AG10803 (cell line): ENCODE measurements at places on chromosomes 4 and X.

DNA sequence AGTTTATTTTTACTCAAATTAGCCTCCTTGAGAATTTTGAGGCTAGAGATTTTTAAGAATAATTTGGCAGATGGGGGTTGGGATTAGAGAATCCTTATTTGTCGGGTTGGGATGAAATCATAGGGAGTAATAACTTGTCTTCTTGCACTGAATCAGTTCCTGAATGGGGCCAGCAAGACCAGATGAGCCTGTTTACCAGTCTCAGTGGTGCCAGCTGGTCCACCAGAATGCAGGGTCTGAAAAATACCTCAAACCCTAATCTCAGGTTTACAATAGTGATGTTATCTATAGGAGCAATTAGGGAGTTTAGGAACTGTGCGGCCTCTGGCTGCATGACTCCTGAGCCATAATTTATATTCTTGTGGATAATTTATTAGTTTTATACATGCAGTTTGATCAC is 705.9 kb upstream of the AGA start:
- no peak for DNase-seq

DNA sequence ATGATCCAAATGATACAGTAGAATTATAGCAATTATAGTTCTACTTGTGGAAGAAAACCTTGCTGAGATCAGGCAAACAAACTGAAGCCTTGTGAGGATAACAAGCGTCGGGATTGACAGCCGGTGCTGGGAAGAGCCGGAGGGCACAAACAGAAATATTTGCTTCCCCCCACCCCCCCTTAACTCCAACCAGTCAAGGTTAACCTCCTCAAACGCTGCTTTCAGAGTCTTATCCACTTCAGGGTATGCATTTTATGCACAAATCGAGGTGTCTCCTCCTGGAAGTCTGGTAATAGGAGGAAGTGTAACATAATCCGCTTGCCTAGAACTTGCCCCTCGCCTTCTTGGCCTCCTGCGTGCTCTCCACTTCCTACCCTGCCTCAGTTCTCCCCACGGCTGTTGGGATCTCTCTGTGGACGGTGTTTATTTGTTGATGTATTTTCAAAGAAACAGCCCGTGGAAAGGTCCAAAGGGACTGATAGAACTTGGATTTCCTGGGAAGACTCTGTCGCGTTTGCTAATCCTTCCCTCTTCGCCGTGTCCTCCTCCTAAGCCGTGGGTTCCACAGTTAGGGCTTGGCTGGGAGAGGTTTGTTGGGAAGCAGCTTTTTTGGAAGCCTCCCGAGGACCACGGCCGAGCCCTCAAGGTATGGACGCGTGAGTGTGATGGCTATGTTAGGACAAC is 4.1 kb upstream of the ARX start:
- no peak for DNase-seq

DNA sequence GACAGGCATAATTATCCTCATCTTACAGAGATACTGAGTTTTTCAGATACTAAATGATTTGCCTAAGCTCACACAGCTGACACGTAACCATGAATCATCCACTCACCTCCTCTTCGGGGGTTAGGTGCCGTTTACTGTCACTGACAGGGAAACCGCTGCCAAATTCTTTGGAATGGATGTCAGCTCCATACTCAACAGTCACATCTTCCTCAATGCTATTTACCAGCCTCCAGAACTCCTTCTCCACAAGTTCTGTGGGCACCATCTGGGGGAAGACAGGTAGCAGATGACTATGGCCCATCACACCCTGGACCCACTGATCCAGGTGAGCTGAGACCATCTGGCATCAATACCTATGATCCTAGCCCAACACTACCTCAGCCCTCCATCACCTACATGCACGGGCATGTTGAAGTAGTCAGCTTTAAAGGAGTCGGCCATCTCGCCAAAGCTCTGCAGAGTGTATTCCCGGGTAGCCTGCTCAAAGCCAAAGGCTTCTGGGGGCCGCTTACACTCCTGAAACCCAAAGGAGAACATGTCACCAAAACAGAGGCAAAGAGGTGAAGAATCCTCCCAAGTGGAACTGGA is 13.5 kb downstream of the KDM5C start:
- DNase-seq, result no peak

- DNase-seq, result no peak
Observed at GRCh38 chrX:69307756-69308155, 142.5 kb upstream of the PJA1 start.

- no peak for DNase-seq
Observed at GRCh38 chr4:86243750-86244149, 116.1 kb downstream of the MAPK10 start.

DNA sequence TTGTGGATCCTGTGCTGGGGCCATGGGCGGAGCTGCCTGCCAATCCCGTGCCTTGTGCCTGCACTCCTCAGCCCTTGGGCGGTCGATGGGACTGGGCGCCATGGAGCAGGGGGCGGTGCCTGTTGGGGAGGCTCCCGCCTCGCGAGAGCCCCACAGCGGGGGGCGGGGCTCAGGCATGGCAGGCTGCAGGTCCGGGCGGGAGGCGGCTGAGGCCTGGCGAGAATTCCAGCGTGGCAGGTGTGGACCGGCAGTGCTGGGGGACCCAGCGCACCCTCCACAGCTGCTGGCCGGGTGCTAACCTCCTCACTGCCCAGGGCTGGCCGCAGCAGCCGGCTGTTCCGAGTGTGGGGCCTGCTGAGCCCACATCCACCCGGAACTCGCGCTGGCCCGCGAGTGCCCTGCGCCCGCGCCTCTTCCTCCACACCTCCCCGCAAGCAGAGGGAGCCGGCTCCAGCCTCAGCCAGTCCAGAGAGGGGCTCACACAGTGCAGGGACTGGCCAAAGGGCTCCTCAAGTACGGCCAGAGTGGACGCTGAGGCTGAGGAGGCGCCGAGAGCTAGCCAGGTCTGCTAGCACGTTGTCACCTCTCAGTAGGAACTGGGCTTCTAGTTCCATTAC is 85.9 kb downstream of the GBA3 start:
- DNase-seq, result no peak

- no peak for DNase-seq
Observed at GRCh38 chr4:132297346-132297745, 851.7 kb upstream of the PCDH10 start.

GRCh38 chr4:142316025-142316424 is 530.1 kb downstream of the INPP4B start:
- DNase-seq, result no peak

DNA sequence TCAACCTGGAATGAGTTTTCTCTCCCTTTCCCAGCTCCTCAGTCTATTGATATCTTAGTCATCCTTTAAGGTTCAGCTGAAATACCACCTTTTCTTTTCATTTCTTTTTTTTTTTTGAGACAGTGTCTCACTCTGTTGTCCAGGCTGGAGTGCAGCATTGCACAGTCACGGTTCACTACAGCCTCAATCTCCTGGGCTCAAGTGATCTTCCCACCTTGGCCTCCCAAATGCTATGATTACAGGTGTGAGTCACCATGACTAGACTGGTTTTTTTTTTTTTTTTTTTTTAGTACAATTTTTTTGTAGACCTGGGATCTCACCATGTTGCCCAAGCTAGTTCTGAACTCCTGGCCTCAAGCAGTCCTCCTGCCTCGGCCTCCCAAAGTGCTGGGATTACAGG is 28.9 kb downstream of the AFF1 start:
- no peak for DNase-seq

DNA sequence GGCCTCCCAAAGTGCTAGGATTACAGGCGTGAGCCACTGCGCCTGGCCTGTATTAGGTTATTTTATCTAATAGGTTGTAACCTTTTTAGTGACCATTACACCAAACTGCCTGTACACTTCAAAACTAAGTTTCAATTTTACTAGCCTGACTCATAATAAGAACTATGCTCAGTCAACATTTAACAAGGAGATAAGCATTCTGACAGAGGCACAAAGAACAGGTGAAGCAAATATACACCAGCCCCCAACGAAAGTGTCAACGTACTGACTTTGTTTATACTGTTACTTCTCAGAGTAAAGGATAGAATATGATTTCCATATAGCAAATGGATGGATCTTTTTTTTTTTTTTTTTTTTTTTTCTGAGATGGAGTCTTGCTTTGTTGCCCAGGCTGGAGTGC is 62.8 kb downstream of the SHISA3 start:
- DNase-seq, result no peak

DNA sequence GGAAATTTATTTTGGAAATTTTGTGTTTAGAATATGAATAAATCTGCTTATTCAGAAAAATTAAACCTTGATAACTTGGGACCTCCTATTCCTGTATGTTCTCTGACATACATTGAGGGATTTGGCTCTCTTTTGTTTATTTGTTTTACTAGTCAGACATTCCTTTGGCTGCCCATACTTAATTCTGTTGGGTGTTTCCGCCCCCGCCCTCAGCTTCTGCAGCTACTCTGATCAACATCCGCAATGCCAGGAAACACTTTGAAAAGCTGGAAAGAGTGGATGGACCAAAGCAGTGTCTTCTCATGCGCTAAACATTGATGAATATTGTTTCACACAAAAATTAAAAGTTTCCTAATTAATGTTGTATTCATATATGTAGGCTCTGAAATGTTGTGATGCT is 40.5 kb downstream of the RRAGB start:
- no peak for DNase-seq

GRCh38 chrX:132909643-132910042 is 48.8 kb downstream of the HS6ST2 start:
- DNase-seq, result peak; percentile 29

DNA sequence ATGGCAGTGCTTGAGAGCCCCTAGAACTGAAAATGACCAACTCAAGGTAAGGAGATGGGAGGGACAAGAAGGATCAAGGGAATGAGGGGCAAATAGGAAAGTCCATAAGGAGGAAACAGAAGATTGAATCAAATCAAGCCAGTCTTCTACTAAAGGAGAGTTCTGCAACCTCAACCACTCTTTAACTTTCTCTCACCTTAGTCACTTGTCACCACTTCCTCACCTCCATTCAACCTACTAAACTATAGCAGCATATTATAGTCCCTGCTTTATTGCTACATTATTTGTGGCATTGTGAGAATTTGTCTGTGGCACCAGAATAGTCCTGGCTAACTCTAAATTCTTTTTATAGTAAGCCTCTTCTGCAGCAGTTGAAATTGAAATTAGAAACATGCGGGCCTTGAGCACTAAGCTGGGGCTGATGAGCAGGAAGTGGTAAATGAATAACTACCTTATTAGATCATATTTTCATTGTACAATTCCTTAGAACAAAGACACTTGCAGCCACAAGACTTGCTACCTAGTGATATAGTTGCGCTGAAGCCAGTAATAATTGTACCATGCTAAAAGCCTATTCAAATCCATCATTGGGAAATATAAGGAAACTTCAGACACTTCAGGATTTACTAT is 336.9 kb downstream of the ZNF674 start:
- DNase-seq, result peak; percentile 75

DNA sequence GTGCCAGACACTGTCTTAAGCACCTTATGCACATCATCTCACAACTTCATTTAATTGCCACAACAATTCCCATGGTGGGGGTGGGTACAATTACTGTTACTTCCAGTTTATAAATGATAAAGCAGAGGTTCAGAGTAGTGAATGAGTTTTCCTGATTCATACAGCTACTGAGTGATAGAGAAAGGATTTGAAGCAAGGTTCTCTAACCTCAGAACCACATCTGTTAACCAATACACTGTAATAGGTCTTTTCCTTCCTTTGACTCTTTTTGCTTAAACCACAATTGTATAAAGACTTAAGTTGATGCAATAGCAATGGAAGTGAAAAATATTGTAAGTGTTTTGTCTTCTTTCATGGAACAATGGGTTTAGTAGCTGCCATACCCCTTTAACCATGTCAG is 43.5 kb upstream of the PAK3 start:
- DNase-seq, result no peak

GRCh38 chr4:99252746-99253145 is 33.7 kb upstream of the ADH6 start:
- no peak for DNase-seq

GRCh38 chrX:51608126-51608525 is 10.6 kb downstream of the CENPVL3 start:
- peak; percentile 35 for DNase-seq

- no peak for DNase-seq
Observed at GRCh38 chrX:105821471-105822121, 743 bp upstream of the NRK start.

DNA sequence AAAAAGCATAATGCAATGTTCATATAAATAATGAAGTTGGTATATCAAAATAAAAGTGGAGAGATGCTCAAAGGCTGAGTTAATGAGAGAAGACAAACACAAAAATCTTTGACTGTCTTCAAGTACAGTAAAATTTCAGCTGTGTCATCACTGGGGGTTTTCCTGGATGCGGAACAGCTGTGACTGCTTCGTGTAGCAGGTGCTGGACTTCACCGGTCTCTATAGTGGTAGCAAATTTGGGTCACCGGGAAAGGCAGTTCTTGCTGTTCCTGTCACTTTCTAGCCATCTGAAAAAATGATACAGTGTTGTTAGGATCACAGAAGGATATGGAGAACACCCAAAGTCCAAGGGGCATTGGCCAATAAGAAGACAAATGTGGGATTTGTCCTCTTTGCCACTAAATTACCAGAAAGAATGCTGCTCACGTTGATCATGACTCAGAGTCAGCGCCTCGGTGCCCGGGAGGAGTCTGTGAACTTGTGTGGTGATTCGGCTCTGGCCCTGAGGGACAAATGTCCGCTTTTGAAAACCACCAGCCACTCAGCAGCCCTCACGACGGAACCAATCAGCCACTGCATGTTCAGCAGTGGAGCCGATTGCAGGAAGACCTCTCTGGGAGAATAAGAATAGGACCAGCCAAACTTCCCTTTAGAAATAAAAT is 230.1 kb upstream of the FAT1 start:
- peak; percentile 45 for DNase-seq

DNA sequence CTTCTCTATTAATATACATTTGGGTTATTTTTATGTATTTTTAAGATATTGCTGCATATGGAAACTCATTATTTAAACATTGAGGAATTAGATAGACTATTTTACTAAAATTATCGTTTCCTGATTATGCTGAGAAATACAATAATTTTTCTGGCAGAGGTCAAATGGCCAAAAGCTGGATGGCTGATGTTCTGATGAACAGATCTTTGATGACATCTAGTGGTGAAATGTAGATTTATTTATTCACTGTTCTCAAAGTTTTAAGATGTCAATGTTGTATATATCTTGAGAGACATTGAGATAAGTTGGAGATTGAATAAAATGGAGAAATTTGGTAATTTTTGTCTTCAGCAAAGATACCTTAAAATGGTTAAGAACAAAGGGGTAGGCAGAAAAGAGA is 96.2 kb downstream of the UGT8 start:
- DNase-seq, result peak; percentile 19

- DNase-seq, result no peak
Observed at GRCh38 chrX:120647127-120647526, 17.3 kb upstream of the C1GALT1C1 start.

DNA sequence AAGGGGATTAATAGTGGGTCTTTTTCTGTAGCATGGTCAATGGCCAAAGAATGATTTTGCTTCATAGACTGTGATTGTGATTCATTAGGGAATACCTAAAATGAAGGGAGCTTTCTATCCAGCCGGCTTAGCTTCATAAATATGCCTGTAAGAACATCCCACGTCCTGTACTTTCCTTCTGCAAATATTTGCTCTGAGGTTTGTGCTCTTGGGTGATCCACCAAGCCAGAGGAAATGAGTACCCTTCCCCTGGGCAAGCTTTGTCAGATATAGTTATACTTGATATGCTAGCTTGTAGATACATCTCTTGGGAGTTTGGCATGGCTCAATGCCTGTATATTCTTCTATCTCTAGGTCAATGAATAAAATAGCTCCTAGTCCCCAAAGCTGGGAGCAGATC is 28.2 kb upstream of the SPARCL1 start:
- DNase-seq, result no peak

- DNase-seq, result peak; percentile 81
Observed at GRCh38 chrX:71622576-71623450, 4.5 kb upstream of the CXCR3 start.
